A549 (cell line): ENCODE measurements at places on chromosomes 2 and 18.

- DNase-seq = no peak
These were observed 8.9 kb downstream of the GDF7 start for GRCh38 chr2:20675701-20676352.

- no peak for DNase-seq
These were observed 126.9 kb upstream of the DLGAP1 start for GRCh38 chr18:4581966-4582365.

- DNase-seq = no peak
These were observed 15.5 kb downstream of the SPATS2L start for GRCh38 chr2:200321780-200322534.

GRCh38 chr2:218437969-218438368 lies 19.0 kb downstream of the VIL1 start:
- no peak for DNase-seq

GRCh38 chr2:203338322-203338721 lies 10.1 kb downstream of the ABI2 start:
- DNase-seq = no peak

DNA sequence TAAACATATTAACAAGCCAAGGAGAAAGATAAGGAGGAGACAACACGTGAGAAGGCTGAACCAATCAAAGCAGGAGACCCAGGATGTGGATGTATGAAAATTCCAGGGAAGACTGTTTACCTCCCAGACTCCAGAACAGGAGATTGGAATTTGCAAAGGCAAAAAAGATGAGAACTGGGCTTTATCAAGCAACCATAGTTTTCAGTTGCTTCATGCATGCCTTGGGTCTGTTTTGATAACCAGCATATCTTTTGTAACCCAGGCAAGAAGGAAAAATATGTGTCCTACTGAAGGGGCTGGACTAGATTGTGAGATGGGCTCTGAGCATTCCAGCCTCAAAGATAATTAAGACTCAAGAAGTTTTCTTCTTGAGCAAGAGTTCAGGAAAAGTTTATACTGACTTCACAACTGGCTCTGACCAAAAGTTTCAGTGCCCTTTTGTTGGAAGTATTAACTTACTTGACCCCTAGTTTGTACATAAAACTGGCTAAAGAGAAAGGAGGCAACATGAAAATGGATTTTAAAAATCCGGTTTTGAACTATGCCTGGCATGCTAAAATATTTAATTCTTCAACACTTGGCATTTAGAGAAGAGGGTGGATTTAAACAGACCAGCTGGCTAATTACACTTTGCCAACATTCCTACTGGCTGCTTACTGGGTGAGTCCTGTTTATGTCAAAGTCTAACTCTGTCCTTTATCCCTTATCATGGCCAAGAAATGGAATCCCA lies 79.3 kb upstream of the CD28 start:
- DNase-seq = no peak

- DNase-seq = peak; percentile 31
These were observed 104.7 kb downstream of the TSN start for GRCh38 chr2:121860033-121860757.

GRCh38 chr2:232315923-232316299 lies 62.6 kb upstream of the ALPP start:
- DNase-seq = no peak

DNA sequence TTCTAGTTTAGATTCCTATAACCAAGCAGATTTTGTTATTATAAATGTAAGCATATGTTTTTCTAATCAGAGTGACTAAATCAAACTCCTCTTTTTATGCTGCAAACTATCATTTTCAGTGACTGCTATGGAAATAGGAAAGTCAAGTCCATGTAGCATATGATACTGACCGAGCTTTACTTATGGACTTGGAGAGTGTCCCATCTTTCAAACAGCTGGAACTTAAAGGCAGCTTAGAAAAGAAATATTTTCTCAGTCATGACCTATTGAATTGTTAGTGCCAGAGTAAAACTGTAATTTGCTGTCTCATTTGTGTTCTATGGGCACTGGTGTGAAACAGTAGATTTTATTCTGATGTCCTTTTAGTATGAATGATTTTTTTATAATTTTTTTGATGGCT lies 76.7 kb downstream of the PHLPP1 start:
- no peak for DNase-seq

DNA sequence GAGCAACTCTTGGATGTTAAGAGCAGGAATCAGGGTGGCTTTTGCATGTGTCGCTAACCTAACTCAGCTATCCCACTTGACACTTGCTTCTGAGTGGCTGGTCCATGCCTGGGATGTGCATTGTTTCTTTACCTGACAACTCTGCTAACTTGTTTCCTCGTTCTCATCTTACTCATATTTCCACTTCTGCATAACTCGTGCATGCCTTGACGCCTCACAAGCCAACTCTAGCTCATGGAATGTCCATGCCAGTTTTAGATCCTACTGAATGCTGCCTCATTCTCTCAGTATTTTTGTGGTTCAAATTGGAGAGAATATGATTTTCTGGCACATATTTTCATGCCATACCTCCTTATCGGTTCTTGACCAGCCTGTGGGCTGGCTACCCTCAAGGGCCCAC lies 52.5 kb downstream of the CDCA7 start:
- no peak for DNase-seq

GRCh38 chr2:150459281-150459680 lies 28.2 kb downstream of the RND3 start:
- no peak for DNase-seq

DNA sequence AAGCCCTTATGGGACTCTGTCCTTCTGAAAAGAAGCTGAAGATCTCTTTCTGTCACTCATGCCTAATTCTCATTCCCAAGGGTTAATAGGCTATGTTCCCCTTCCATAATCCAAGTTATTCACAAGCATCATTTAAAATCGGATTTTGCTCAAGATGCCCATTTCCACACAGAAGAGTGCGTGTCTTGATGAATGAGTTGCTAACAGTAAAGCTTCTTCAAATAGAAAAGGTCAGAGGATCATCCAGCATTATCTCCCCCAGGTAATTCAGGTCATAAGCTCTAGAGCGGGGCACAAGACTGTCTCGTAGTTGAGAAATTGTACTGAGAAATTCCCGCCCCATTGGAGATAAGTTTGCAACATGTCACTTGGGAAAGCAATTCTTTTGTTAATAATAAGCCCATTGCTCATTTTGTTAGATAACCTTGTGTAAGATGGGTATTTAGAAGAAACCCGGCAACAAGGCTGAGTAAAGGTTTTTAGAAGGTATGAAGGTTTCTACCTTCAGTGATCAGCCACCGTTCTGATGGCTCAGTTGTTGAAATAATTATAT lies 290.7 kb upstream of the EPAS1 start:
- DNase-seq = no peak

GRCh38 chr2:235257590-235257989 lies 236.3 kb upstream of the AGAP1 start:
- no peak for DNase-seq

DNA sequence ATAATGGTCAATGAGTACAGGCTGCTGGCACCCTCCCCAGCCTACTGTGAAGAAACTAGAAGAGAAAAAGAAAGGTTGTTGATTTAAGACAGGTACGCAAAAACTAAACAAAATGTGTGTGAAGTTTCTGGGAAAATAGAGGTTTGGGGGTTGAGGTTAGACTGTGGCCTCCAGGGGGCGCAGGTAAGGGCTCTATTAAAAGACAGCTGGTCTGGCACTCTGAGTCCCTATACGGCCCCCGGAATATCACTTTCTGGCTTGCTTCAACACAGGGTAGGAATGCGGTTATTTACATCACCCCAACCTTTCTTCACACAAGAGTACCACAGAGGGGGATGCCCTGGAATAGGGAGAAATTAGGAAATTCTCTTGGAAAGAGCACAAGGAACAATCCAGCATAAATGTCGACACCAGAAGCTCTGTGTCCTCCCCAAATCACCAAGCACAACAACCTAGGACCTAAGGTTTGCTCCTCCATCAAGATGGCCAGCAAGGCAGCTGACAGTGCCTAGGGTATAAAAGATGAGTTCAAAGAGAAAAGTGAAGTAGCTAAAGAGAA lies 480.8 kb upstream of the KLHL29 start:
- peak; percentile 19 for DNase-seq

- DNase-seq = peak; percentile 83
These were observed 16.6 kb downstream of the NIF3L1 start for GRCh38 chr2:200905618-200906296.

DNA sequence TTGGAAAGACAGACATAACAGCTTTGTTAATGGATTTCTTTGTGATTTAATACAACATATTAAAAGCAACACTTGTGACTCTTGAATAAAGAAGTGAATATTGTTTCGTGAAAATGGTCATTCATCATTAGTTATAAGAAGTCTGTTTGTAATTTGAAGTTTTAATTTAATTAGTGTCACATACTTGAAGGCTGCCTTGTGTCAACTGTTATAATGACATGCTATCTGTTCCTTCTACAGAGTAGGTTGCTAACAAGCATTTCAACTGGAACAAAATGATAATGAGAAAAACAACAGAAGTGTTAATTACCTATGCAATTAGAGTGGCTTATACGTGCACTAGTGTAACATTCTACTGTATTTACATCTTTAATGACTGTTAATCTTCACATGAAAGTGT lies 624.7 kb downstream of the LRP1B start:
- no peak for DNase-seq

DNA sequence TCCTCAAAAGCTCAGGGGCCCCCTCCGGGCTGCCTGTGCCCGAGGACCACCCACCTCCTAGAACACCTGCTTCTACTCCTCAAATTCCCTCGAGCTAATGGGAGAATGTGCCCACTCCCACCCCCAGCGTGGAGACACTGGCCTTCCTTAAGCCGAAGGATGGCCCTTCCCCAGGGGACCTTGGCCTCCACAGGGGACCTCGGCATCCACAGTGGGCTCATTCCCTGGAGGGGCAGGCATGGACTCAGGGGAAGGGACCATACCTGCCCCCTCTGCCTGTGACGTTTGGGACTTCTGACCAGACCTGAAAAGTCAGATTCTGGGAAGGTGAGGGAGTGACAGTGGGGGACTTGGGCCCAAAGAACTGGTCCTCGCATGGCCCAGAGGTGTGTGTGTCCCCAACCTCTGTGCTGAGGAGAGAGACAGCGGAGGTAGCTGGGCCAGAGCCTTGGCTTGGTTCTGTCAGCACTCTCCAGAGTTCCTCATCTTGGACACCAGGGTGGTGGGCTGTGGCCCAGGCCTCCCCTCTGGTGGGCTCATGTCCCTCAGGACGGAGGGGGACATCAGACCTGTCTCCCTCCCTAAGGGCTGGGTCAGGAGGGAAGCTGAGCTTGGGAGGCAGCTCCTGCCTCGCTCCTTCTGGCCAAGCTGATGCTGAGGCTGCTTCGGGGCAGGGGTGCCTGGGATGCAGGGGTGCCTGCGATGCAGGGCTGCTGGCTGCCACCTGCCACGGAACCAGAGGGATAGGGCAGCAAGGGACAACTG lies 240.4 kb downstream of the HAUS1 start:
- DNase-seq = no peak

DNA sequence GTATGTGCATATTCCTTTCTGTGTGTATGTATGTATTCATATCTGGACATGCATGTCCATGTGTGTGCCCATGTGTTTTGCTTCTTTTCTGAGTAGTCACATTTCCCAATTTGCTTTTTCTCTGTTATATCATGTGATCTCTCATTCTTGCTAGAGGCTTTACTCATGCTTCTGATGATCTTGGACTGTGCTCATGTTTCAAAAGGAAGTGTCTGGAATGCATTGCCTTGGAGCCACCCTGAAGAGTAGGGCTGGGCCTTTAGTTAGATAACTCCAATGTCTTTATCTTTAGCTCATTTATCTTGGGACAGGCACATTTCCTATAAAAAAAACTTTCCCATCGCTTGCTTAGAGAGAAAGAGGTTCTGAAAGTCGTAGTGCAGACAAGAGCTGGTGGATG lies 859.2 kb downstream of the CNTNAP5 start:
- no peak for DNase-seq

GRCh38 chr2:27960237-27960912 lies 69.8 kb downstream of the BABAM2 start:
- no peak for DNase-seq
